ENCODE measurements at places on chromosomes 2 and 18.

DNA sequence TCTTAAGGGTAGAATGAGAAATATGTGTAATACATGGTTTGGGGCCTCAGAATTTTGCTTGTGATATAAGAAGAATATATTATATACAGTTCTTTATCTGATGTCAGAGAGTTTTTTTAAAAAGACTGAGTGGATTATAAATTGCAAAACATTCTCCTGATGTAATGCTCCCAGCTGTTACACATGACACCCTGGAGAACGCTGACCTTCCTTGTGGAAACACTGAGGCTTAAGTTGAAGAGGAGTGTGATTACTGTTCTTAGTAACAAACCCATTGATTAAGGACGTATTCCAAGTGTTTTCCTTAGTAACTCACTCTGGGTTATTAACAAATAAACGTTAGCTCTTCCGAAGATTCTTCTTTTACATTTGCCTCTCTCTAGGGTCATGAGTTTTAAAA, 1069.3 kb upstream of the CNTNAP5 start:
- no peak for DNase-seq

DNA sequence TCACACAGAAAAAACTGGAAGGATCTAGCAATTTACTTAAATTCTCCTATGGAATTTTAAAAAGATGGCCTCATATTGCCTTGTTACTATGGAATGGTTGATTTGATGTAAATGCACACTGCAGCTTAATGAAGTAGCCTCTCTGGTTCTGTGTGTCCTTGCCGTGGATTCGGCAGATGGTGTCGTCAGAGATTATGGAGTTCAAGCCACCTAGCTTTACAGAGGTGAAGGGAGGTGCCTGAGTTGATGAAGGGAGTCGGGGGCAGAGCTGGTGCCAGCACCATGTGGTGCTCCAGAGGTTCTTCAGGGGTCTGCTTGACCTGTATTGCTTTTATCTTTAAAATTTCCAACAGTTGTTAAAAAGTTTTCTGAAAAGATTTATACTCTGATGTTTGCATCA, 48.8 kb downstream of the ASAP2 start:
- no peak for DNase-seq

- peak; percentile 61 for DNase-seq
Measured at GRCh38 chr2:238225911-238226697, 13.7 kb downstream of the HES6 start.

DNA sequence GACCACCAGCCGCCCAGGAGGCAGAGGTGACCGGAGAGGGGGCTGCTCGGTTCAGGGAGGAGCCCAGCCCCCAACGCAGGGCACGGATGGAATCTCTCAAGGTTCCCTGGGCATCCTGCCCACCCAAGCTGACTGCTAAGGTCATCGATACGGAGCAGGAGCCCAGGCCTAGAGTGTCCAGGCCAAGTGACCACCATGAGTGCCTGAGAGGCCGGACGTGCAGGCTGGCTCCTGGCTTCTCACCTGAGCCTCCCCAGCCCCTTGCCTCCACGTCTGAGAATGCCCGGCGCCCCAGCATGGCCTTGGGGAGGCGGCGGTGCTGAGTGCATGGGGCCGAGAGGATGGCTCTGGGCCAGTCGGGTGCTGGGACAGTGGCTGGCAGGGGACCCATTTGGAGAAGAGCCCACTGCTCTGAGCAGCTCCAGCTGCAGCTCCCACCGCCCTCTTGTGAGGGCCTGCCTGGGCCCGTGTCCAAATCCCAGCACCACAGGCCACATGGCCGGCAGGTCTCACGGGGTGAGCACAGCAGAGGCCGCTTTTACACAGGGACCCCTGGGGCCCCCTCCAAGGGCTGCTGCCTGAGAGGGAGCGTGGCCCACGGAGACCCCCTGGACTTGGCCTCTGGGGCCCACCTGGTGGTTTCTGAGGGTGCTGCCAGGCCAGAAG, 102.8 kb upstream of the CTDP1 start:
- peak; percentile 31 for DNase-seq

All from iris pigment epithelial cell (primary cell).